NCI-H1417 treated with DMSO at 0.1 percent for 48 hours (cell line): ENCODE measurements at places on chromosomes 3 and 15.

GRCh38 chr3:142226474-142226873 lies 1.1 kb upstream of the GK5 start:
- no peak for DNase-seq

- DNase-seq, result no peak
Measured at GRCh38 chr3:52494445-52494844, 693 bp upstream of the STAB1 start.

- no peak for DNase-seq
Measured at GRCh38 chr15:88651136-88651732, 12.4 kb downstream of the ISG20 start.

DNA sequence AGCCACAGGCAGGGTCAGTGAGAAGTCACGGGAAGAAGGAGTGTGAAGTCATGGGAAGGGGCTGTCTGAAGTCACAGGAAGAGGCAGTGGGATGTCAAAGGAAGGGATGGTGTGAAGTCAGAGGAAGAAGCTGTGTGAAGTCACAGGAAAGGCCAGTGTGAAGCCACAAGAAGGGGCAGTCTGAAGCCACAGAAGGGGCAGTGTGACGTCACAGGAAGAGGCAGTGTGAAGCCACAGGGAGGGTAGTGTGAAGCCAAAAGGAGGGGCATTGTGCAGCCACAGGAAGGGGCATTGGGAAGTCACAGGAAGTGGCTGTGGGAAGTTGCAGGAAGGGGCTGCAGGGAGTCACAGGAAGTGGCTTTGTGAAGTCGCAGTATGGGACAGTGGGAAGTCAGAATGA lies 35.1 kb downstream of the GASK1A start:
- DNase-seq, result no peak

GRCh38 chr15:63371297-63371918 lies 10.2 kb downstream of the CA12 start:
- no peak for DNase-seq

DNA sequence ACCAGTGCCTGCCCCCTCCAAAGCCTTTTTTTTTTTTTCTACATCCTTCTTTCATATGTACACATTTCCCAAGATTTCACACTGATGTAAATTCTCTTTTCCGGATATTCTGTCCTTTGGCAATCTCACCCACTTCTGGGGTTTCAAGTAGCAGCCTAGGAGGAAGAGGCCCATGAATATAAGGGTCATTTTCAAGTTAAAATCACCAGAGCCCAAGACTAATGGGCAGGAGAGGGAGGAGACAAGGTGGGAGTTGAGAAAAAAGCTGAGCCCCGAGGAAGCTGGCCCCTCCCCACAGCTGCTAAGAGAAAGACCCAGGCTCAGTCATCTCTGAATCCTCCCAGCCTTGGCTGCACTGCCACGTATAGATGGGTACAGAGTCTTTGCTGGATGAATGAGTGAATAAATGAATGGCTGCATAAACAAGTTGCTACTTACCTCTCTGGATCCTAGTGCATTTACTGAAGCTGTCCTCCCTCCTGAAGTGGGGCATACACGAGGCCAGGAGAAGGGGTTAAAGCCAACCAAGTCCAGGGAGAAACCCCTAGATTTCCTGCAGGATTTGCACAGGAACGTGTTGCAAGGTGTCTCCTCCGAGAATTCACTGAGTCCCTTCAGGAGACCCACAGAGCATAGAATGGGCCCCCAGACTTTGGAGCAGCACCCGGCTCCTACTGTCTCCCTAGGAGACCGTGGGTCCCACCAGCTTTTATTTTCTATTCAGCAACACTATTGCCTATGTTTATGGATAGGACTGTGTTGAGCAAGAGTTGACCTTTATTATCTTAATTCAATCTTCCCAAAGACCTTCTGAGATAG lies 100.8 kb upstream of the LIPC start:
- no peak for DNase-seq
